ENCODE measurements at places on chromosomes 13 and 19.

DNA sequence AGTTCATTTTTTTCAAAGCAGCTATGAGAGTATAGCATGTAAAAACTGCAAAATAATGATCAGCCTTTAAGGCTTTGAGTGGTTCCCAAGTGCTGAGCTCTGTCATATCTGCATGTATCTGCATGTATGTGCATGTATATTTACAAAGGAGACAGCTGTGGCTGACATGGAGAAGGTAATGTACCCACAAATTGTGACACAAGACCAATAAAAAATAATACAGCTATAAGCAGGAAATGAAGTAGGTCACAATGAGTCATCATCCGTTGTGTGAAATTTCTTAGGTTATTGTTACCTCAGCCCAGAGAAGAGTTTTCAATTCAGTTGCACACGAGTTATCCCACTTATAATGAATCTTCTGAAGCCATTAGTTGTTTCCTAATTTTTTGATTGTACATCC lies 60.9 kb upstream of the MED4 start:
- DNase-seq = no peak

DNA sequence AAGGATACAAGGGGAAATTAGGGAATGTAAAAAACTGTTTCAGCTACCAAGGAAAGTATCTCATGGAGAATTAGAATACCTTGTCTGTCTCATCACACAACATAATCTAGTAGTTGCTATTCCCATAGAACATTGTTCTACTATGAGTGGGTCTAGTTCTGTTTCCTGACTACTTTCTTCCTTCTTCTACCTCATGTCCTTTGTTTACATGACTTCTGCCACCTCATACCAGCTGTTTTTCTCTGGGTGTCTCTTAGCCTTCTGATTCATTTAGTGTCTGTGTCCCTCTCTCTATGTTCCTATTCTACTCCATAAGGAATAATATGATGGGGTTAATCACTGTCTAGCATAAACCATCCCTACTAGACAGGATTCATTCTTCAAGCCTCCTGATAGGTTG lies 887.3 kb downstream of the DIAPH3 start:
- DNase-seq = no peak

- no peak for DNase-seq
Measured at GRCh38 chr19:50590191-50590590, 22.0 kb upstream of the LRRC4B start.

- DNase-seq = no peak
Measured at GRCh38 chr13:59674616-59675015, 489.1 kb downstream of the DIAPH3 start.

All from anterior cingulate cortex (tissue), 58 donors.